Fibroblast of mammary gland (primary cell): ENCODE measurements at places on chromosomes 4 and X.

DNA sequence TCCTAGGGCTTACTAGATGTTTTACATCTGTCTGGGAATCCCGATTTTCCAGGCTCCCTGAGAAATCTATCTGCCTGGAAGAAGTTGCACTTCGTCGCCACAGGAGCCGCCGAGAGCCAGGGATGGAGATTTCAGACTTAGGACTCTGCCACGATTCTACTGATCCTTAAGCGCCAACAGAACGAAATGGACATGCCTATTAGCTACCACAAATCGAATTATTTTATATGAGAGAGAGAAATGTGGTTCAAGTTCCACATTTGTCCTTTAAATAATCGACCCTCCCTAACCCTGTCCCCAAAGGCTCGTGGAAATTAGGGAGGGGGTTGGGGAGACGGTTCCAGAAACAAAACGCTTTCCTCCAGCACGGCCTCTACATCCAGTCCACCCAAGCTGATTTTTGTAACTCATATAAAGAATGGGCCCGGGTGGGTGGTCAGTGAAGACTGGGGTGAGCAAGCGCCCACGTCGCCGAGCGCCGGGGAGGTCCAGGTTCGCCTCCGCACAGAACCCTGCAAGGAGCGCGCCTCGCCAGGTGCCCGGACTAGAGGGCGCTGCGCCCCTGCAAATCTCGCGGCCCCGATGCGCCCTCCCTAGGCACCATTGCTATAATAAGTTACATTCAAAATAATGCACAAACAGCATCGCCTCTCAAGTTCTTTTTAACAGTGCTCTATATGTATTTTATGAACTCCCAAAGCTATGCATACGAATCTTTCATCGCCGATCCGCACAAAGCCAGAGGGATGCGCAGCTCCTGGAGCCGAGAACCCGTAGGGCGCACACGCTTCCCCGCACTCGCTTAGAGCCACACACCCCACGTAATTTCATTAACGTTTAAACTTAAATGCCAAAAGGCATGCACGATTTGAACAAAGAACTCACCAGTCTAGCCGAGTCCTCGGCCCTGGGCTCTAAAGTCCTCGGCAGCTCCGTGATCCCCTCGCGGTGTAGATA is 2.1 kb upstream of the FAT1 start:
- peak; percentile 84 for DNase-seq

- peak; percentile 90 for DNase-seq
Observed at GRCh38 chrX:45445745-45446412, 245.2 kb upstream of the DIPK2B start.

- no peak for DNase-seq
Observed at GRCh38 chrX:39577985-39578869, 519.5 kb downstream of the BCOR start.

GRCh38 chrX:39613482-39613995 is 484.2 kb downstream of the BCOR start:
- DNase-seq, result no peak

- DNase-seq, result no peak
Observed at GRCh38 chrX:48996969-48997368, 5.1 kb downstream of the GRIPAP1 start.

GRCh38 chr4:153589703-153590595 is 94.1 kb upstream of the TLR2 start:
- DNase-seq, result no peak

DNA sequence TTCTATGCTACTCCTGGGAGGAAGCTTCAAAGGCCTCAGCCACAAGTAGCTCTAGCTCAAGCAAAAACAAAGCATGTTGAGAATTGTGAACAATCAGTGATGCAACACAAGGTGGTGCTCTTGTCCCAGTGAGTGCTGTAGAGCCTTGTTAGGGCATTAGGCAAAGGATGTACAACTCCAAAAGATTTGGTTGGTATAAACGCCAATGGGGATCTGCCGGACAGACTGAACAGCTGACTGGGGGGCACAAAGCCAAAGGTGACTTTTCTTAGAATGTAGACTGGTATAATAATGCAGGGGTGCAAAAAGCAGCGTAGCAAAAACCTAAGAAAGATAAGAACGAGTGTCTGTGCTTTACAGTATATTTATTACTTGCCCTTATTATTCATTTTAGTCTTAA is 62.6 kb upstream of the ALB start:
- peak; percentile 76 for DNase-seq

DNA sequence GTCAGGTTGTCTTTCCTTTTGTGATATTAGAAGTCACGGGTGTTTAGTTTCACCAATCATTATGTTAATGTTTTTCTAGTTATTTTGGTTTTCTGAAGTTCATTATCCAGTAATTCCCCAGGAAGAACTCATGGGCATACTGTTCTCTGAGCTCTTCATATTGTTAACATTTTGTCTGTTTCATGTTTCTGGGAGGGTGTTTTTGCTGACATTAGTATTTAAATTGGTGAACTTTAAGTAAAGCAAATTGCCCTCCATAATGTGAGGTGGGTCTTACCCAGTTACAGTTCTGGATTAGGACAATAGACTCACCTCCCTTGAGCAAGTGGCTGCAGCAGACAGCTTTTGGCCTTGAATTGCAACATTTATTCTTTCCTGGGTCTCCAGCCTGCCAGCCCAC is 163.4 kb downstream of the GPAT3 start:
- DNase-seq, result no peak

DNA sequence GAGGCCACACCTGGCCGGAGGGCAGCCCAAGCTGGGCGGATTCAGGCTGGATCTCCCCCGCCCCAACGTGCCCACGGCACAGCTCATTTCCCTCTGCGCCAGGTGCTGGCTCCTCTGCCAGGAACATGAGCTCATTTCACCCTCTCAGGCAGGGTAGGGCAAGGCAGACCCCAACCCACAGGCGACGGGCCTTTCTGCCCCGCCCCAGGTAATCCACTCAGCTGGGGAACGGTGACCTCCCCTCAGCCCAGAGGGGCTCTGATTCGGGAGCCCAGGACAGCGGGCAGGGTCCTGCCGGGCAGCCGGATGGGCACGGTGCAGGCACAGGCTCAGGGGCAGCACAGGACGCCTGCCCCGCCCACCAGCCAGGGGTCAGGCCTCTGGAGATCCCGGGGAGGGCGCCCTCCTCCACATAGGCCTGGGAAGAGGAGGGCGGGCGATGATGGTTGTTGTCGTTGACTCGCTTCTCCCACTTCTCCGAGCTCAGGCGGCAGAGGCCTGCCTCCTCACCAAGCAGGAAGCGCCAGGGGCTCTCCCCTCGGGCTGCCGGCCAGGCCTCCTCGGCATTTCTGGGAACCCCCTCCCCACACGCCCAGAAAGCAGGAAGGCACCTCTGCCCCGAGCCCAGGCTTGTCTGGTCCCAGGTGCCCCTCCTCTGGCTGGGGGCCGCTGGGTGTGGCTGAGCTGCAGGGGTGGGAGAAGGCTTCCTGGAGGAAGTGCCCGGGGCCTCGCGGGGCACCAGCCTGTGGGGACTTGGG is 31.1 kb downstream of the TACC3 start:
- peak; percentile 6 for DNase-seq

DNA sequence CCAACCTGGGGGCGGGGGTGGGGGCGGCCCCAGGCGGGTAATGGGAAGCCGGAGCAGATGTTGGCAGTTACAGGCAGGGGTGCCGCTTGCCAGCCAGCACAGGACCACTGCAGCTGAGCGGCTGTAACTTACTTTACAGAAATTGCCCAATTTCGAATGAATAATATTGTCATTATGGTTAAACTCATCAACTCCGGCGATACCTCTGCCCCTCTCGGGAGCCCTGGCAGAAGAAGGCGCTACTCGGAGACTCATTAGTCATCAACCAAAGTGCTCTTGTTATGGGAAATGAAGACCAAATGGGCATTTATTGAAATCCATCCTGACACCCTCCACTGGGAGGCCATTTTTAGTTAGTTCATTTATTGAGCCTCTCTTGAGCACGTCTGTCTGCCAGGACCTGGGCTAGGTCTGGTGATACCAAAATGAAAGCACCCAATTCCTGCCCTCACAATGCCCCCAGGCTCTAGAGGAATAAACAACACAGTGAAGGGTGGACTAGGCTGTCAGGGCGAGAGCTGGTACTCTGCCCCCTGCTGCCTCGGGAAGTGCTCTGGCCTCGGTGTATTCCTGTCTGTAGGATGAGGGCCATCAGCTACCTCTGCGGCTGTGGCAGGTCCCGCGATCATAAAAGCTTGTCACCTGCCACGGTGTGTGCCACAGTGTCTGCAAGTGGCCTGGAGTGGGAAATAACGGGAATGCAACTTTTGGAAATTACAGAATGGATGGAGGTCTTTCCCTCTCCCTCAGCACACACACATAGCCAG is 159.1 kb upstream of the PSAPL1 start:
- DNase-seq, result no peak

GRCh38 chr4:184988611-184989010 is 29.7 kb upstream of the HELT start:
- DNase-seq, result no peak

- DNase-seq, result no peak
Observed at GRCh38 chr4:99467887-99468286, 32.7 kb upstream of the ADH7 start.

GRCh38 chr4:73860181-73860580 is 7.1 kb downstream of the PF4V1 start:
- DNase-seq, result no peak

DNA sequence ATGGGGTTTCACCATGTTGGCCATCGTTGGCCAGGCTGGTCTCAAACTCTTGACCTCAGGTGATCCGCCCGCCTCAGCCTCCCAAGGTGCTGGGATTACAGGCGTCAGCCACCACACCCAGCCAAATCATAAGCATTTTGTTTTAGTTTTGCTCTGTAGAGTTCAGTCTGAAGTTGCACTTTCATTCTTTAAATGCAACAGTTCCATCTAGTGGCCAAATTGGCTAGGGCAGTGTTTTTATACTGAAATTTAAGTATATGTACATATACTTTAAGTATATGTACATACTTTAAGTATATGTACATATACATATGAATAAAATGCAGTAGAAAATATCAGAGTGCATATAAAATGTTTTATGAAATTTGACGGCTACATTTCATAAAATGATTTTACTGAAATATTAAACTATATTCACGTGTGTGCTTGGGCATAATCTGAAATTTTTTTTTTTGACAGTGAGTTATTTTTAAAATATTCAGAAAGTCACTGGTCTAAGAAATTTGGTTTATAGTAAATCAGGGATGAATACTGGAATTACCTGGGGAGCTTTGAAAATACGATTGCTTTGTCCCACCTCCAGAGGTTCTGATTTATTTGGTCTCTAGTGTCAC is 145.5 kb downstream of the NWD2 start:
- DNase-seq, result peak; percentile 50

- no peak for DNase-seq
Observed at GRCh38 chrX:80879916-80880315, 70.2 kb upstream of the BRWD3 start.

DNA sequence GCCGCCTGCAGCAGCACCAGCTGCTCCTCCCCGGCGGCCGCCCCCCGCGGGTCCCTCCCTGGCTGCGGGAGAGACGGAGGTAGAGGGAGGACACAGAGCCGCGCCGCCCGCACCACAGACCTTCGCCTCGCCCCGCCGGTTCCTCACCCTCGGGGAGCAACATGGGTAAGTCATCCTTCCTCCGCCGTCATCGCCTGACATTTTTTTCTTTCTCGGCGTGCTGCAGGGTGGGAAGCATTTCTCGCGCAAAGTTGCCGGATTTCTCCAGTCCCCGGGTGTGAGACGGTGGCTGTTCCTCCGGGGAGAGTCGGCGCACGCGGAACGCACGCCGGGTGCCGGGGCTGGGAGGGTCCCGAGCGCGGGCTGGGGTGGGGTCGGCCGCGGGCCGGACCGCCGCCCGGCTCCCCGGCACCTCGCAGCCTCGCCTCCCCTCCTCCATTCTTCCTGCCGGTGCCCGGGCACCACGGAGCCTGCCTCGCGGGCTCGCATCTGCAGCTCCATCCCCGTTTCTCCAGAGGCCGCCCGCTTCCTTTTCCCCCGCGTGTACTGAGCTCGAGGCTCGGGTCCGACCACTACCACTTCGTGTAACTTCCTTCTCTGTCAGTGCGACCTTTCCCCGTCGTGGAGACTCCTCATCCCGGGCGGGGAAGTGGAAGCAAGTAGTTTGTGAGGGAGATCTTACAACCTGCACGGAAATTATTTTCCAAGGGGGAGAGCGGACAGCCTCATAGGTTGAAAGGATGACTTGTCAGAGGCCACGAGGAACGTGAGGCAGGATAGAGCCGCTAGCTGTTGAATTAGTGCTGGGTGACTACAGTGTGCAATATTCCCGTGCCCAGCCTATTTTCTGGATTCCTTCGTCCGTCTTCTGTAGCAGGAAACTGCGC is 464 bp downstream of the RAP1GDS1 start:
- peak; percentile 73 for DNase-seq

GRCh38 chr4:26384380-26385057 is 63.7 kb downstream of the RBPJ start:
- no peak for DNase-seq

DNA sequence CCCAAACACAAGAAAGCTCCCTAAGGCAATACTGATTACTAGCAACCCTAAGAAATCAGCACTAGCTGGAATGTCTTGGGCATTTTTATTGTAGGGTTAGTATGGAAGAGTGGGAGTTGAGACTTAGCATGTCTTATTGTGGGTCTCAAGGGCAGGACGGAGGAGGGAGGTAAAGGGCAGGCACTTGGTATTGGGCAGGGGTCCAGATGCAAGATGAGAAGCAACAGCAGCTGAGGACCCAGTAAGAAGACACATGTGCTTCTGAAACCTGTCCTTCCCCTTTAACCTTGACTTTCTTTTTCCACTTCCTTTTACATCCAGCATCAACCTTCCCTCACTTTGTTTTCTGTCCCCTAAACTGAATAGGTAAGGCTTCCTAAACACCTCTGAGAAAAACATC is 37.4 kb downstream of the LARP7 start:
- no peak for DNase-seq
